Renal cortical epithelial cell (primary cell): ENCODE measurements at places on chromosomes 5 and 9.

DNA sequence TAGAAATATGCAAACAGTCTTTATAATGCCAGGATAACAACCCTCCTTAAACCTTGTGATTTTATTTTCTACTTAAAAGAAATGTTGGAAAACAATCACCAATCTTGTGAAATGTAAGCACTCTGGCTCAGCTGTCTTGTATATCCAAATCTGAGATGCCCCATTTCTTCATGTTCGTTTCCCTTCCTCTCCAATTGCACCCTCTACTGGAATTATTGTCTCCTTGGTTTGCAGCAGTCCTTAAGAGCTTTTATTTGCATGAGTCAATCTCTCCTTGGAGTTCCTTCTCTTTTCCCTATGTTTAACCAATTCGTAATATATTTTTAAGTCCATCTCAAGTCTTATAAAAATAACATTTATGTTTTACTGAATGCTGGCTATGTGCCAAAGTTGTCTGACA lies 362.0 kb upstream of the CDH10 start:
- no peak for DNase-seq

- DNase-seq = no peak
Measured at GRCh38 chr9:110599468-110599867, 19.9 kb upstream of the SVEP1 start.

- DNase-seq = no peak
Measured at GRCh38 chr5:155332618-155333017, 319.1 kb downstream of the KIF4B start.

DNA sequence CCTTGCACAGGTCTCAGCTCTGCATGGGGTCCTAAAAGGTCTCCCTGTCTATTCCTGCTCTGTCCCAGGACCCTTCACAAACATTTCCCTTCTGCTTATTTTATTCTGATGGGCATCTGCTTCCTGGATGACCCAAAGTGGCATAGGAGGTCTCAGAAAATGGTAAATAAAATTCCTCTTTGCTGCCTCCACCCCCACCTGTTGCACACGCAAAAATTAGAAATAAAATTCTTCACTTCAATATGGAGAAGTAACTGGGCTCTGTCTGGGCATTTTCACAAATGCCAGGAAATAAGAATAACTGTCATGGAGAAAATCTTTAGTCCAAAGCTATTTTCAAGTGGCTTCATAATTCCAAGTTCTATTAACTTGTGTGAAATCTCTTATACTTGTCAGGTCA lies 106.6 kb upstream of the MAP1B start:
- DNase-seq = no peak

DNA sequence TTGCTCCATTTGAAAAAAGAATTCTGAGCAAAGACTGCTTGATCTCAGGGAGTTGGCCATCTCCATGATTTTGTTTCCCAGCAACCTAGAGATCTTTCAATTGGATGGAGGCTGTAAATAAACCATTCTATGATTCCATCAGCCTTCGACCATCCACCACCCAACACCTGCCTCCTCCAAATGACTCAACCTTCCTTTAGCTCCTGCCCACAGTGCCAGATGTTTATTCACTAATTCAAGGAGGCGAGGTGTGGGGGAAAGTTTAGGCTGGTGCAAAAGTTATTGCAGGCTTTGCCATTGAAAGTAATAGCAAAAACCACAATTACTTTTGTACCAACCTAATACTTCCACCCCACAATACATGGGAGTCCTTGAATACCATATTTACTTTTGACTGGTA lies 327.5 kb downstream of the CAAP1 start:
- DNase-seq = no peak
